D721Med (cell line): ENCODE measurements at places on chromosomes 4 and X.

DNA sequence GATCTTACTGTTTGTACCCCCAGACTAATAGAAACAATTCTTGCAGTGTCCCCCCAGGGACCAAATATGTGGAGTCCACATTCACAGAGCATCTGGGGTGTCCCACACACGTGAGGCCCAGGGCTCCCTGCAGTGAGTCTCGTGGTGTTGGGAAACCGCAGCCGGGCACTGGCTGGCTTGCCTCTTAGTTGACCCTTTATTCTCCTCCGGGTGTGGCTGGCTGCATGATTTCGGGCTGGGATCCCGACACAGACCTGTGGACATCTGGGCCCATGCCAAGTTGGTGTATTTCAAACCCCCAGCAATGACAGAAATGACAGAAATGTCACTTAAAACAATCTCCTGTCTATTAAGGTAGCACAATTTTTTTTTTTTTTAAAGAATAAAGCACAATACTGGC lies 15.6 kb upstream of the CLDN24 start:
- no peak for DNase-seq

GRCh38 chrX:39507617-39508299 lies 590.0 kb downstream of the BCOR start:
- no peak for DNase-seq

DNA sequence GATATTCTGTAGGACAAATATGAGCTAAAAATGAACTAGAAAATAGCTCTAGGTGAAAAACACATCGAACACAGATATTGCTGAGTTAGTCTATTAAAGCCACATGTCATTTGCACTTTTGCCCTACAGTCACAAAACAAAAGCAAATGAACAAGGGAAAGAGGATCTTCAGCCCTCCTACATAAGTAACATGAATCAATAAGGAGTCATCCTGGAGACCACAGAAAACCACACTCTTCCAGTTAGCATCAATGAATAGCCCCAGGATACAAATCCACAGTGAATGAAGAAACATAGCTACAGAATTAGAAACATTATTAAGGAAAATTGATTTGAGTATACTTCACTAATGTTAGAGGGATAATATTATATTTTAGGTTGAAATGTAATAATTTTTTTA lies 311.4 kb downstream of the MAPK10 start:
- no peak for DNase-seq

GRCh38 chr4:184287697-184288255 lies 70.1 kb upstream of the ENPP6 start:
- DNase-seq = no peak

DNA sequence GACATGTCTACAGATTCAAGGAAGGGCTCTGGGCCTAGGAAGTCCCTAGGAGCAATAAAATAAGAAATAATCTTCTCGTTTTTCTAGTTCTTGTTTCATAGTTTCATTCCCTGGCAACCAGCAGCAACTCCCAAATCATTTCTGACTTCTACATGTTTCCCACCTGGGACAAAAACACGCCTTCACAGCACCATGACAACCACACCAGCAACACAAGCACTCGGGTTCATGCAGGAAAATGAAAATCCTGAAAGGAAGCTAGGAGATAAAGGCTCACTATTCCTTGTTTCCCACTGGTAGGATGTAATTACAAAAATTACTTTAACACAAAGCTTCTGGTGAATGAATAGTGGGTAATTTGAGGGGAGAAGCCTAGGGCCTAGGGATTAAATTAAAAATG lies 158.9 kb downstream of the ADAMTS3 start:
- DNase-seq = no peak

- DNase-seq = no peak
Observed at GRCh38 chr4:148893095-148893494, 450.9 kb upstream of the NR3C2 start.

DNA sequence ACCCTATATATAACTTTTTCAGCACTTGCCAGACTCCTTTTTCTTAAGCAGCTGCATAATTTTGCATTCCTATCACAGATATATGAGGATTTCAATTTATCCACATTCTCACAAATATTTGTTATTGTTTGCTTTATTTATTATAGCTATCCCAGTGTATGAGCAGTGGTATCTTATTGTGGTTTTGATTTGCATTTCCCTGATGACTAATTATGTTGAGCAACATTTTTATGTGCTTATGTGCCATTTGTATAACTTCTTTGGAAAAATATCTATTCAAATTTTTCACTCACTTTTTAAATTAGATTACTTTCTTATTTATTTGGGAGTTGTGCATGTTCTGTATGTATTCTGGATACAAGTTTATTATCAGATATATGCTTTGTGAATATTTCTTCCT lies 361.9 kb downstream of the KCTD8 start:
- DNase-seq = no peak

- no peak for DNase-seq
Observed at GRCh38 chr4:41290479-41290878, 33.8 kb downstream of the UCHL1 start.

- DNase-seq = no peak
Observed at GRCh38 chr4:98928131-98928504, 815 bp downstream of the EIF4E start.

- no peak for DNase-seq
Observed at GRCh38 chr4:83115000-83115399, 471 bp upstream of the PLAC8 start.

DNA sequence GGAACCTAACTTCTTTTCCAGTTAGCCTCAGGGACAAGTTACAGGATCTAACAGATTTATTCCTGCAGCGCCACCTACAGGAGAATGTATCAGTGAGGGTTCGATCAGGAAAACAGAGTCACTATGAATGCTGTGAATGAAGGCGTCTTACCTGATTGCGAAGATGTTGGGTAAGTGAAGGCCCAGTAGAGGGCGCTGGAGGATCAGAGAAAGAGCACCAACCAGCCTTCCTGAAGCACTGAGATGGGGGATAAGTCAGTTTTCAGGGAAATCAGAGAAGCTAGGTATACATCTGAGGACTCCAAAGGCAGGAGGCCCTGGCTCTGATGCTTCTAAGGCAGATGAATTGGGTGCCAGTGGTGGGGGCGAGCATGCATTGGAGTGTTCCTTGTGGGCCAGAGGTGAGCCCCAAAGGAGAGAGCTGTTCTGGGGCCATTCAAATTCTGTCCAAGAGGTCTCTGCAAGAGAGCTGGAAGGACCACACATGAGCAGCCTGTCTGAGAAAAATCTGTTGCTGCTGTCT lies 169.9 kb upstream of the AADAT start:
- no peak for DNase-seq

DNA sequence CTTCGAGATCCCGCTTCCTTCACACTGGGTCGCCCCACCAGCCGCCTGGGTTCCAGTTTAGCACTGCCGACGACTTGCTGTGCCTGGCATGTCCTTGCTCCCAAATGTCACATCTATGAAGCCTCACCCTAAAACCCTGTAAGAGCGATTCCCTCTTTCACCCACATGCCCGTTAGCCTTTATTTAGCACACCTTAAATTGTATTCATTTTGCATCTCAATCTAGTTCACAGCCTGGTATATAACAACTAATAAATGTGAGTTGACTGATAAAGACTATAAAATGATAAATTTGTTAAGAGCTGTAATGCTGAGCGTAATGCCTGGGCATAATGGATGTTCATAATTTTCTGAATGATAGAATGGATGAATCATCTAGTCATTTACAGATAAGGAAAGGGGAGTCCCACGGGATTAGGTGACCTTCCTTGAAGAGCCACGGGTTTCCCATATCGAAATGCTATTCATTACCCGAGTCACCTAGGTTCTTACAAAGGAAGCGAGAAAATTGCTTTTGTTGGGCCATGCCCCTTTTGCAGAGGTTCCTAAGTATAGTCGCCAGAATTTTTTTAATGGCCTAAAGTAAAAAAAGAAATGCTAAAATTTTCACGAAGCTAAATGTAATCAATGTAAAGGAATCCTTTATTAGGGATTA lies 1.1 kb upstream of the AP1S2 start:
- no peak for DNase-seq

GRCh38 chr4:52106660-52107059 lies 55.6 kb downstream of the SPATA18 start:
- DNase-seq = no peak

GRCh38 chrX:12955882-12956703 lies 18.8 kb upstream of the TMSB4X start:
- DNase-seq = no peak

- no peak for DNase-seq
Observed at GRCh38 chr4:76485450-76485849, 50.4 kb downstream of the SHROOM3 start.

- DNase-seq = no peak
Observed at GRCh38 chrX:84320614-84321013, 132.6 kb upstream of the RPS6KA6 start.

- DNase-seq = no peak
Observed at GRCh38 chrX:154607370-154607769, 11.7 kb downstream of the CTAG1B start.

DNA sequence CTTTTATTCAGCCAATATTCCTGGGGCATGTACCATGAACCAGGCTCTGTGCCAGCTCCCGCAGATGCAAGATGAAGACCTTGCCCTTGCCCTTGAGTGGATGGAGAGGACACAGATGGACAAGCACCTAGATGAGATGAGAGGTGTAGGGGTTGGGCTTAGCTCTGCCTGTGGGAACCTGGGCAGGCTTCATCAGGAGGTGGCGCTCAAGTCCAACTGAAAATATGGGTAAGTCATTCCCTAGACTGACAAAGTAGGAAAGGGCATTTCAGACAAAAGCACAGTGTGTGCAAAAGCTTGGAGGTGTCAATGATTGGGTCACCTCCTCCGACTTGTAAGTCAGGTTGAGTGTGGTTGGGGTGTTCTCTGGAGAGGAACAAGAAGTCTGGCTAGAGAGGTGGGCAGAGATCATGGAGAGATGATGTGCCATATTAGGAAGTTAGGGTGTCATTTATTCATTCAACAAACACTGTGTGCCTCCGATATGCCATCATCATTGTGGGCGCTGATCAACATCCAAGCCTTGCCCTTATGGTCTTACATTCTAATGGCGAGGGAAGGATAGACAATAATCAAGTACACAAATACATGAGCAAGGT lies 64.6 kb downstream of the ANAPC4 start:
- DNase-seq = peak; percentile 27

DNA sequence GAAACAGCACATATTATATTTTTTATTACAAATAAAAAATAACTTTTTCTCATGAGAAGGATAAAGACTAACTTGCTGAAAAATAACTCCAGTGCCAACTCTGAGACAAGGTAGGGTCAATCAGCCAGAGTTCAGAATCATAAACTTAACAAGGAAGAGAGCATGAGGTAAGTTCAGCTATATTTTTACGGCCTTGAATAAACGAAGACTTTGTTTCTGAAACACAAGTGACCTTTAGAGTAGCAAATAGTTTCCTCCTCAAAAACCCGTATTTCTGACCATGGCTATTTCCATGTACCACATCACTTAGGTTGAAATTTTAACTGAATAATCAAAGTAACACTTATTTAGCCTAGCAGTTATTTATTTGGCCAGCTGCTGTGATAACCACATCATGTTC lies 45.5 kb downstream of the PRDM5 start:
- no peak for DNase-seq

- no peak for DNase-seq
Observed at GRCh38 chrX:136747003-136747986, 33.4 kb downstream of the ARHGEF6 start.

- DNase-seq = no peak
Observed at GRCh38 chr4:8201321-8201781, 2.3 kb downstream of the SH3TC1 start.
